Coronary artery (tissue), 2 donors: ENCODE measurements at places on chromosomes 2 and 18.

DNA sequence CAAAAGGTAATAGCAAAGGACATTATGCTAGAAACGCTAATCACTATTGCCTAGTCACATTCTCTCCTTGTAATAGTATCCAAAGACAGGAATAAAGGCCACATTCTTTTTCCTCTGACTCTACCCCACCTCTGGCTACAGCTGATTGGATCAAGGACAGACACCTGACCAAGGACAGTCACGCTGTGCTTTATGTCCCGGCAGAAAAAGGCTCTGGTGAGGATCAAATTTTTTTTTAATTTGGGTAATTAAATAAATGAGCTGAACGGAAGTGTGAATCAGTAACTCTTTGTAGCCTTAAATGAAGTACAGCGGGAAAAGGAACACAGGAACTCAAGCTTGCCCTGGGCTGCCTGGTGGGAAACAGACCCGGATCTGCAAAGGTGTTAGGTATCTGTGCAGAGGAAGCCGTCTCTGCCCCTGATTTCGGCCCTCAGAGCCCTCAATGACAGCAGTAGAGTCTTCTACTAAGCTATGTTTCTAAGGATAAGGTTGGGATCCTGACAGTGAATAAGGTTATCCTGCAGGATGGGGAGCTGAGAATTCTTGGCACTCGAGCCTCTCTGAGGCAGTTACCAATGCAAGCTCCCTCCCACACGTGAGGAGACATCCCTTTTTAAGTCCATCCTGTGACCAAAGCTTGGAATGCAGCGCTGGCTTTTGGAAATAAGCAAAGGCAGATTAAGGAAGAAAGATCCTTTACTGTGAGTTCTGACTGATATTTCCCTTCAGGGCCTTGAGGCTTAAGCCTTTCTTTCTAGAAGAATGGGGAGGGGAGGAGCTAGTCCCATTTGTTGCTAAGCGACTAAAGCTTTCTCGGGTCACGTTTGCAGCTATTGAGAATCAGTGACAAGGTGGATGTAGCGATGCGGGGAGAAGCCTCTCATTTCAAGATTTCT is 37.8 kb upstream of the IKZF2 start:
- DNase-seq: no peak

DNA sequence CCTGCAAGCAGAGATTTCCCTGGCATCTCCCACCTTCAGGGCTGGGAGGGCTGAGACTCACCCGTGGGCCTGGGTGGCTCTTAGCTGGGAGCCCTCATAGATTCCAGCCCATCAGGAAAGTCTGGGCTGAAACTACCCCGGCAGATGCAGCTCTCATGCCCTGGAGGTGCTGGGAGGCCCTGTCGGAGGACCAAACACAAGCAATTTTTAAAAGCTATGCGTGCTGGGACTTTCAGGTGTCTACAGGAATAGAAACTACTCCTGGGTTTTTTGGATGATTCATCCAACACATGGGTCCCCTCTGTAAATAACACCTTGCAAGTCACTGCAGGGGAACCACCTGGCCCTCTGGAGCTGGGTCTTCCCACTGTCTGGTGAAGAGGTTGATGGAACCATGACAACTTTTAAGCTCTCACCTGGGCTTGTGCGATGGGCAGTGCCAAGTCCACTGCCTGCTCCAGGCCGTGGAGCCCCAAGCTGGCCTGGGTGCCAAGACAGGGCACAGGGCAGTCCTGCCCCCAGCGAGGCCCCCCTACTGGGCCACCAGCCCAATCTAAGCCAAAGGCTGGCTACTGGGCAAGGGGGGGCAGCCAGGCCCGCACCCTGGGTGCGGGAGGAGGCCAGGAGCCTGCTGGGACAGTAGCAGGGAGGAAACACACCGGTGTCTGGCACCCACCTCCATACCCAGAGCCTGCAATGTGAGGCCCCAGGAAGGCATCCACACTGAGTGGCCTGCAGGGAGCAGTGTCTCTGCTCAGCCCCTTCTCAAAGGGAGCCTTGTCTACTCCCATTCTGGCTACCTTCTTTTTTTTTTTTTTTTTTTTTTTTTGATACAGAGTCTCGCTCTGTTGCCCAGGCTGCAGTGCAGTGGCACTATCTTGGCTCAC is 1.1 kb upstream of the GPR55 start:
- DNase-seq: peak; percentile 58

DNA sequence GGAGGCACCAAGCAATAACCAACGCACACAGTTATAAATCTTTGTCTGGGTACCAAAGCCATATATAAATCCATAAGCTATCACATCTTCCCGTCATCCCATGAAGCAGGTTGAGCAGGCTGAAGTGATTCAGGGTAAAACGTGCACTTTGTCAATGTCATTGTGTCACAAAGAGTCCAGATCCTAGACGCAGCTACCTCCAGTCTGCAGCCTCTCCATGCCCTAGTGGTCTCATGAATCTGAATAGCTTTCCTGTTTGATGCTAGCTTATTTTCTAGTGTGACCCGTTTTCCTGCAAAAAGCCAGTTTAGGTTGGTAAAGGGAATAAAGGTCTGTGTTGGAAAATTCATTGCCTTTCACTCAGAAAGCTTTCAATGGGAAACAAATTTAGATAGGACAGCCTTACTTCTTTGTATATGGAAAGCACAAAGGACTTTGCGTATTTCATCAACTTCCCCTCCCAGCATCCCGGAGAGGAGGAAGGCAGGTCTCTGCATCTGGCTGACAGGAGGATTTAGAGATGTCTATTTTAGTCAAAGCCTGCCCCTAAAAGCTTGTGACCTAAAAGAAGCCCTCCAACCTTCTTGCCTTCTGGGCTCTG is 222.3 kb upstream of the ARL4C start:
- DNase-seq: no peak

DNA sequence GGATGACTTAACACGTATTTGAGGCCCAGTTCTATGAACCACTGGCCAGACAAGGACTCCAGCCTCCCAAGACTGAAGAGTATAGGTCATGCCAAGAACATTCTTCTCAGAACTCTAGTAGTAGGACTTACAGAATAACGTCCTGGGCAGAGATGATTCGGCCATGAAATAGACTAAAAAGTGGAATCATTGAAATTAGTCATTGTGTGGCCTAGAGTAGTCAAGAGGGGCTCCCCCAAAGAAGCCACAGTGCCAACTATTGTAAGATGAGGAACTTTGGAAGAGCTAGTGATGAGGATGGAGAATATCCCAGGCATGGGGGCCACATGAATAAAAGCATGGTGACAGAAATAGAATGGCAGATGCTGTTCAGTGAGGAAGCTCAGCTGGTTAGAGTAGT is 101.1 kb downstream of the TRIB2 start:
- no peak for DNase-seq

DNA sequence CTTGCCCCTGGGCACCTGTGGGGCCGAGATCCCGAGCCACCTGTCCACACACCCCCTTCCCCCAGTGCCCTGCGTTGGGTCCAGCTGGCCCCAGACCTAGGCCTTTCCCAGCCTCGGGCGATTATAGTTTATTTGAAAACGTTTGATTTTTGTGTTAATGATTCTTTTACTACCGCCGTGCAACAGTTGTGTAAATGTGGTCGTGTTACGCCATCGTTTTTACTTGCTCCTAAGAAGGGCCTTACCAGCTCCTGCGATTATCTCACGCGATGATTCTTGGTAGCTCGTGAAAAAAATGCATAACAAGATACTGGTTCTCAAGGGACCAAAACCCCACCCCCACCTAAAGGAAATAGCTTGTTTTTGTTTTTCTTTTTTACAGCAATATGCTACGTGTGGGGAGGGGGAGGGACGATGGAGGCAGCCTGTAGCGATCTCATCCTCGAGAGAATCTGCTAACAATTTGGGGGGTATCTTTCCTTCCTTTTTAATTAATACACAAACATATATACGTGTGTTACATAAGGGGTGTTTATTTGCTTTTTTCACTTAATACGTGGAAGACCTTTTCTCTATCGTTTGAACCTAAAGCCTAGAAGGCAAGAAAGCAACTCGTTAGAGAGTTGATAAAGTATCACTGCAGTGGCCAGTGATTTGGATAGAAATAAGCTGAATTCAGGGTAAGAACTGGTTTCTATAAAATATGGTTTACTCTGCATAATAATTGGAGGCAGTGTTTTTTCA is 1.0 kb downstream of the ZDBF2 start:
- no peak for DNase-seq

DNA sequence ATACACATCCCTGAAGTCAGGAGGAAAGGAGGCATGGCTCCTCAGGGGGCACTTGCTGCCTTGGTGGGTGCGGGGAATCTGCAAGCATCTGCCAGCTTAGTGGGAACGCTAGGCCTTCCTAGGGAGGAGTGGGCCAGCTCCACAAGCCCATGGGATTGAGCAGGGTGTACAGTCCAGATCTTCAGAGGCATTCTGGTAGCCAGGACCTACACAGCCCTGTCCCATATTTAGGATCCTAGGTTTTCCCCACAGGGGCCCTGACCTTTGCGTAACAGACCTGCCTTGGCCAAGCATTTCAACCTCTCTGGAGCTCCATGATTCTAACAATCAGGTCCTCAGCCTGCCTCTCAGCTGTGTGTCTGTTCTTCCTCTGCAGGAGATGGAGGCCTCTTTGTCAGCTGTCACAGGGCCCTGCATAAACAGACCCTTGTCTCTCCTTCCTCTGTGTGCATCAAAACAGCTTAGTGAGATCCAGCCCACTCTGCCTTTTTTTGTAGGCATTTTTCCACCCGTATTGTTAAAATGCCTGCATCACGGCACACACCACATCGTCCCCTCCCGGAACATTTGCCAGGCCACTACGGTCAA is 140.2 kb upstream of the NDUFV2 start:
- no peak for DNase-seq

GRCh38 chr2:240689975-240690374 is 1.7 kb upstream of the AQP12A start:
- DNase-seq: peak; percentile 28

DNA sequence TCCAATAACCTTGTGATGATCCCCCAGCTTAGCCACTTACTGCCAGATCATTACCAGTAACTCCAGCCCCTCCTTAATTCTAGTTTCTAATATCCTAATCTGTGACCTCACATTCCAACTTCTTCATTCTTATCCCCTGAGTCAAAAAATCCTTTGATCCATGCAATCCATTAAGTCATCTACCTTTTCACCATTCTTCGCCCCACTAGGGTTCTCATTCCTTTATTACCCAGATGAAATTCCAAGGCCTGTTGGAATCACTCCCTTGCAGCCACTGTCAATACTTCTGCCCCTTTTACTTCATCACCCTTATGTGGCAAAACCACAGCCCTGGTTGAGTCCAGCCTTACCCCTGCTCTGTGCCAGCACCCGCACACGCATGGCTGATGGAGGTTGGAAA is 20.3 kb upstream of the IL36G start:
- no peak for DNase-seq
